Activated T-cell treated with anti-CD3 and anti-CD28 coated beads for 1 hour (primary cell): ENCODE measurements at places on chromosomes 6 and 20.
A peak's percentile ranks its signal among the peaks of the same experiment; 100 is the strongest.

- DNase-seq, result no peak
These were observed 1.5 kb downstream of the EPM2A start for GRCh38 chr6:145733810-145734209.

- no peak for DNase-seq
These were observed 690.6 kb downstream of the EPM2A start for GRCh38 chr6:145044641-145045246.

- no peak for DNase-seq
These were observed 520.8 kb downstream of the KIF16B start for GRCh38 chr20:16052456-16052855.

DNA sequence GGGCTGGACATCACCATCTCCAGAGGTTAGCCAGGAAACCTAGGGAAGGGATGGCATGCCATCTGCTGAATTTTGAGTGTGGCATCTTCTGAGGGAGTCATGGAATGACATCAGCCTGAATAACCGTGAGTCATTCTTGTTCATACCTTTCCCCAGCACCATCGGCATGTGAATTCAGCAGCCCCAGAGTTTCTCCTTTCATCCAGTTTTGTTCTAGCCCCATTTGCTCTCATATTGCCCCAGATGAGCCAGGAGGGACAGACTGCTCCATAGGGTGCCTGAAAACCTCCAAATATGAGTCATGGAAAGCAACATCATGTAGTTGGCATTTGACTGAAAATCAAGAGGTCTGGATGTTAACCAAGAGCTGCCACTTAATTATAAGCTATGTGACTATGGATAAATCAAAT is 219.2 kb upstream of the SGK1 start:
- DNase-seq, result no peak

- DNase-seq, result no peak
These were observed 201.8 kb downstream of the GRIK2 start for GRCh38 chr6:101595276-101595675.

DNA sequence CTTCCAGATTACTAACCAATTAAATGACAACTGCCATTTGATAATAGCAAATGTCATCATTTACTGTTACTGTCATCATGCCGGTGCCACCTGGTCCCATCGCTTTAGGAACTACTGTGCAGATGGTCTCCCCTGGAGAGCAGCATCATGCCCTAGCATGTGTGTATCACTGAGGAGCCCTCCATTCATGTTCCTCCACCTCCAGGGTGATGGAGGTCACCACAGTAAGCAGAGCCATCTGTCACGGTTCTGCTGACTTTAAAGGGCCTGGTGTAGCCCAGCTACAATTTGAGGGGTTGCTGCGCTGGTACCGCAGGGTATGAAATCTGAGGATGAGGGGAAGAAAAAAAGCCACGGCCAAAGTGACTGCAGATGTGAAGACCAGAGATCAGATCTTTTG is 118.8 kb upstream of the KCNK16 start:
- no peak for DNase-seq

DNA sequence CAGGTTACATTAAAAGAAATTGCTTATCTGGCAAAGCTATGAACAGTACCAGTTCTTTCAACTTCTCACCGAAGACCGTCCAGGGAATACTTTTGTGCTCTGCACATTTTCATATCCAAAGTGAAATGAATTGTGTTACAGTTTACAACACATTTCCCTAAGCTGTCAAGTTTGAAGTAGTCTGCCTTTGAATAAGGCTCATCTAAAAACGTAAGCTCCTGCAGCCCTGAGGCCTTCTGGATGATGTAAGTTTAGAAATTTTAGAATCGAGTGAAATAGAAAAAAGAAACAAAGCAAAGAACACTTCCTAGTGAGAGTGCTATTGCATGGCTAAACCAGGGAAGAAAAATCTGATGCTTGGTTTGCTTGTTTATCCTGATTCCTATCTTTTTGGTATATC is 653.8 kb downstream of the MMUT start:
- no peak for DNase-seq

- no peak for DNase-seq
These were observed 31.4 kb upstream of the FUCA2 start for GRCh38 chr6:143542888-143543287.

DNA sequence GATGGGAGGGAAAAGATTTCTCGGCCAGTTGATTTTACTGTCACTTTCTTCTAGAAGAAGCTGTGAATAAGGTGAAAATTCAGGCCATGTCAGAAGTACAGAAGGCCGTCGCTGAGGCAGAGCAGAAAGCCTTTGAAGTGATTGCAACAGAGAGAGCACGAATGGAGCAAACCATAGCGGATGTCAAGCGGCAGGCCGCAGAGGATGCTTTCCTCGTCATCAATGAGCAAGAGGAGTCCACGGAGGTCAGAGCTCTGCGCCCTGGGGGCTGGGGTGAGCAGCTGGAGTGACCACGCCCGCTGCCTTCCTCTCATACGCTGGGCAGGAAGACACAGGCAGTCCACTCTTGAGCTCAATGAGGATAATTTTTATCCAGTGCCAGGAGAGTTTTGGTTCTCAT is 21.8 kb upstream of the C20orf144 start:
- no peak for DNase-seq

DNA sequence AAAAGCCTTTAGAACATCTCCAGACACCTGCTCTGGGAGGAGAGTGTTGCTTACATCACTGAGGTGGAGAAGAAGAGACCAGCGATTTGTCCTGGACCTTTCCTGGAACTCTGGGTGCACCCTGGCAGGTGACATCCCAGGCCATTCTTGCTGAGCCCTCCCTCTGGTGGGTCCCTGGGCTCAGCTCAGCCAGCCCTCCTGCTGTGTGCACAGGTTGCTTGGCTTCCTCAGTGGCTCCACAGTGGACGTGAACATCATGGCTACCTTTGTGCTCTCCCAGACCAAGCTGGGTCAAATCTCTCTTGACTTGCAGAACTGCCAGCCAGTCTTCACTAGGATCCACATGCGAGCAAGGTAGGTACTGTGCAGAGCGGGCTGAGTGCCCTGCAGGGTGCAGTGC is 19.9 kb upstream of the BPIFA2 start:
- no peak for DNase-seq

DNA sequence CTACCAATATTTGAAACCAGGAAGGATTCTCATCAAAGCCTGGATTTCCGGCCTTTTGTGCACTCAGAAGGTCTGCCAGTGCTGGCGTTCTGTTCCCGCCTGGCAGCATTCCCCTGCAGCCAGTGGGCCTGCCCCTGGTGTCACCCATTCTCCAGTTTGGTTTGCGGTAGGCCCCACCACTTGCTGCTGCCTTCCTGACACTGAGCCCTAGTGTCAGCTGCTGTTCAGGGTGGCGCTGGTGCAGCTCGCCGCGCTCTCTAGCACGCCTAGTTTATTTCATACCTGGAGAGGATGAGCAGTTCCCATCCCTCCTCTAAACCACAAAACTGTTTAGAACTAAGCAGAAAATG is 9.5 kb downstream of the NPEPL1 start:
- no peak for DNase-seq

DNA sequence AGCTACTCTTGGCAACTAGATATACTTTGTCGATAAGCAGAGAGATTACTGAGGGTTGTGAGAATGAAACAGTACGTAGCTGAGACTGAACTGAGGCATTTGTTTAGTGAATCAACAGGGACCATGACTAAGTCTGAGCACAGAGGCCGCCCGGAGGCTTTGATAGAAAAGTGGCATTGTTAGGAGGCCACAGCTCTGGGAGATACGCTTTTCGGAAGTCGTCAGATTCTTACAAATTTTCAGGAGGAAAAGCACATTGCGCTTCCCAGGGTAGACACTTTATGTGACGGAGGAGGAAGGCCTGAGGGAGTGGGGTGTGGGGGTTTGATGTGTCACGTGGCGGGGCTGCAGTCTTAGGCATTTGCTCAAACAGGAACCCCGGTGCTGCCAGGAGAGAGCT is 69.4 kb downstream of the PSMG4 start:
- DNase-seq, result no peak

DNA sequence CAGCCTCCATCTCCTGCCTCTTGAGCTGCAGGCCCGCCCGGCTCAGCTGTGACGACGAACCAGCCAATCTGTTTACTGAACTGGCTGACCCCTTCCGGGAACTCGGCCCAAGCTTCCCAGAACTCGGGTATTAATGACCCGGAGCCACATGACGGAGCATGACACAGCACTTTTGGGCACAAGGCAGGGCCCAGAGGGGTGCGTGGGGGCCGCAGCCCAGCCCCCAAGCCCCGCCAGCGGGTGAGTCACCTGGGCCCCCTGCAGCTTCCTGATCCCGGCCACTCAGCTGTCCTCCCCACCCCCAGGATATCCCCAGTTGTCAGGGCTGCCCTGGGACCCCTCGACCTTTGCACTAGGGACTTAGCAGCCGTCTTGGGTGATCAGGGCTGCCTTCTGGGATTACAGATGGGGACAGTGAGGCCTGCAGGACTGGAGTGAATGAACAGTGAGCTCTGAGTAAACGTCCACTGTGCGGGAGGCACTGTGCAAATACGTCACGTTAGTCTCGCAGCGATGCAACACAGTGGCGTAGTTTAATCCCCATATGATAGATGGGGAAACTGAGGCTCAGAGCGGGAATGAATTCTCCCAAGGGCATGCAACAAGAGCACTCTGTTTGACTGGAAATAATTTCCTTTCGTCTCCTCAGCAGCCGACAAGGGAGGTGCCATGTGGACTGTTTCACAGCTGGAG is 102.1 kb downstream of the CEBPB start:
- no peak for DNase-seq

DNA sequence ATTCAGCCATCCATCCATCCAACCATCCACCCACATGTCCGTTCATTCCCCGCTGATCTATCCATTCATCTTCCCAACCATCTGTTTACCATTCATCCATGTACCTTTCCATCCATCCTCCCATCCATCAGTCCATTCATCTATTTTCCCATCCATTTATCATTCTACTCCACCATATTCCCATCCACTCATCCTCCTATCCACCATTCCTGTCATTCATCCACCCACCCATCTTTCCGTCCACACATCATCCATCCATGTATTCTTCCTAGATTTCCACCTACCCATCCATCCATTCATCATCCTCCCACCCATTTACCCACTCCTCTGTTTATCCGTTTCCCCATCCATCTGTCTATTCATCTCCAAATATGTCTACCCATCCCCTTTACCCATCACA is 6.8 kb downstream of the BPIFB6 start:
- DNase-seq, result no peak

- no peak for DNase-seq
These were observed 58.3 kb upstream of the IYD start for GRCh38 chr6:150310539-150310938.

DNA sequence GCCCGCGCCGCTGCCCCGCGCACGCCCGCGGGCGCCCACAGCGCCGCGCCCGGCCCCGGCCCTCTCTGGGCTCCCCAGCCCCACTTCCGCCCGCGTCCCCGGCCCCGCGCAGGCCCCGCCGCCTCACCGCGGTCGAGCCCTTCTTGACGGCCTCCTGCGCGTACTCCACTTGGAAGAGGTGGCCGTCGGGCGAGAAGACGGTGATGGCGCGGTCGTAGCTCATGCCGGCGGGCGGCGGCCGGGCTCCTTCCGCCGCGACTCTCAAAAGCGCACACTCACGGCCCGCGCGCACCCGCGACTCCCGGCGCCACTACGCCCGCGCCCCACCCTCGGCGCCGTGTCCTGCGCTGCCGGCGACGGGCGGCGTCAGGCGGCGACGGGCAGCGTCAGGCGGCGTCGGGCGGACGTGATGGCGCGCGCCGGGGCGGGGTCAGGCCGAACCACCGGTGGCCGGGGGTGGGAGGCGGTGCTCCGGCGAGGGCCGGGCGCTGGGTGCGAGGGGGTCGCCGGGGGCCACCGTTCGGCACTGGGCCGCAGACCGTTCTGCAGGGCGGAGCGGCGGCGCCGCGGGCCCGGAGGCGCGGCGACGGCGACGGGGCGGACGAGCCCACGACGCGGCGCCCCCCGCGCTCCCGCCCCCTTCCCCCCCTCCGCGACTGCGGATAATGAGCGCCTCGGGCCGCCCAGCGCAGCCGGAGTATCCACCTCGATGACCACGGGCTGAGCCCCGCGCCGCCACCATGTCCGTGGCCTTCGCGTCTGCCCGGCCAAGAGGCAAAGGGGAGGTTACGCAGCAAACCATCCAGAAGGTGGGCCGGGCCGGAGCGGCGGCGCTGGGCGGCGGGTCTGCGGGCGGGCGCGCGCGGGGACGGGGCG is at the start of the genes PSMA7 and SS18L1:
PSMA7 (minus strand) TSS at position 314 of the 876 bp plus-strand sequence; CDS start at position 223, 91 bp downstream.
SS18L1 (plus strand) TSS at position 689 of the 876 bp plus-strand sequence; CDS start at position 741, 52 bp downstream.
- DNase-seq, result peak; percentile 79

DNA sequence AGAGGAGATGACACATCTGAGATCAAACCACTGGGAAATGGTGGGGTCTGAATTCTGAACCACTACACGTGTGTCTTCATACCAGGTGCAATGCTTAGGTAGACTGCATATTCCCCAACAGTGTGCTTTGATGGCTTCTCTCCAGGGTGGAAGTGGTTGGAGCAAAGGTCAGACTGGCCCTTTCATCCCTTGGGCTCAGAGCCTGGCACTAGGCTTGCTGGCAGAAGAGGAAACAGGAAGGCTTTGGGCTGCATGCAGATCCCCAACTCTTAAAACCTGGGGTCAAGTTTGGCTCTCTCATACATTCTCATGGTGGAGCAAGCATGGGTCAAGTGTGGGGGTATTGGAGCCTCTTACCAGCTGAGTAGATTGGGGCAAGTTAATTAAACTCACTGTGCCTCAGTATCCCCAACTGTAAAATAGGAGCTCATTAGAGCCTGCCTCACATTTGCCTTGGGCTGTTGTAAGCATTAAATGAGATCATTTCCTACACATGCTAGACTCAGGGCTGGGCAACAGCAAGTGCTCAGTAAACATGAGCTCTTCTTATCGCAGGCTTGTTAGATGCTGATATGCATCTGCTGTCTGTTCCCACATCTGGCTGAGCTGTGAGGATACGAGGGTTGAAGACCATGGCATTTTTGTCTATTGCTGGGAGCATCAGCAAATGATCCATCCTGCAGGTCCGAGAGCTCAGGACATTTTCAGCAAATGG is 51.6 kb upstream of the FAM83D start:
- no peak for DNase-seq

GRCh38 chr6:81889377-81890053 is 137.0 kb upstream of the TENT5A start:
- DNase-seq, result no peak
